PC-3 (cell line): ENCODE measurements at places on chromosomes 7 and 10. TPM values are rescaled to one million over a fixed set of nuclear protein-coding genes. Genes with fewer than 3 reads are reported as not detected.

GRCh38 chr10:78831461-78831860 is 237.3 kb upstream of the ZMIZ1 start:
- no peak for DNase-seq

DNA sequence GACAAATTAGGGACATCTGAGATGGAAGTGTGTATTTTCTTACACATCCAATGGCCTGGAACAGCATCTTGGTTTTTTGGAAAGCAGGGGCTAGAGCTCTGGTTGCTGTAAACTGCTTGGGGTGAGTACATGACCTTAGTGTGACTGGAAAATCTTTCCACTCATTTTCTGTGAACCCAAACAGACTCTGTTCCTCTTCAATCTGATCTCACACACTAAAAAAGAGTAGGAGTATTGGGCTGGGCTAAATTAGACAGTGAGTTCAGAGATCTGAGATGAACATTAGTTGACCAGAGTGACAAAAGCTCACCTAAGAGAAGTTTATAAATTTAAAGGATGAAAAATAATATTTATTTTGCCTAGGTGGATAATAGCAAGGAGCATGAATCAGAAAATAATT is 59.2 kb downstream of the OR13A1 start:
- no peak for DNase-seq

DNA sequence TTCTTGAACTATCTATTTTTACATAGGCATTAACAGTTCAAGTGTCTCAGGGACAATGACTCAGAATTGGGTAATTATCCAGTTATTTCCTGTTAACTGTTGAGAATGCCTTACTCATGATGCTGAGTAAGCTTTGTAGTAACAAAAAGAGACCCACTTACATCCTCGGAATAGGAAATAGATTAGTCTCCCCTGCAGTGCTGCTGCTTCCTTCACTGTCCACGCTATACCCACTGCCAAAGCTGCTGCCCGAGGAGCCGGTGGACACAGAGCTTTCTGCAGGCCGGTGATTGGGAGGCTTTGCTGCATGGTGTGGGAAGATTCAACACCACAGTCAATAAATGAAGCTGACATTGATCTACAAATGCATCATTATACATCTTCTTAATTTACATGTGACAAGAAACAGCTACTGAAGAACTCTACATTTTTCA is 357.1 kb downstream of the PCLO start:
- peak; percentile 89 for DNase-seq

DNA sequence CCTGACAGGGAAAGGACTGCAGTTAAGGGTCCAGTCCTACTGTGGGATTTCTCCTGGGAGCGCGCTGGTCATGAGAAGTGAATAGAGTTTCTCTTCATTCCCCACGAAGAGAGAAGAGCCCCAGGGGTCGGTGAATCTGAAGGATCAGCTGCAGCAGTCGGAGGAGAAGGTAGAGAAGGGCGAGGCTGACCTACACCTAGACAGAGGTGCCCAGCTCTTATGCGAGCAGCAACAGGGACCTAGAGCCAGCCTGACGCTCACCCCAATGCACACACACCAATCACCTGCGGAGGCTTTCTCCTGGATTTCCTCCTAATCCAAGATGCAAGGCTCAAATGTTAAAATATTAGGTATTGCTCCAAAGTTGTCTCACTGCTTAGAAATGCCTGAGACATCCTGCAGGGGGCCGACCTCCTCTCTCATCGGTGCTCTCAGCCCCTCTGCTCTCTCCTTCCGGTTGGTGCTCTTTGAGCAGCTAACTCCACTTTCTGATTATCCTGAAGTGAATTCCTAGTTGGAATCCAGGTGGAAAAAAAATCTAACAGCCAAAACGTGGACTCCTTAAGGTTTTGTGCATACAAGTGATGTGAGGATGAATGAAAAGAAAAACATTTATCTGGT is 176.4 kb downstream of the AHR start:
- peak; percentile 24 for DNase-seq

Gene STAG3
- 0.07 and 1.2 TPM in 2 replicates for total RNA-seq

Gene CRYGN
- total RNA-seq = 0.11 TPM in 1 of 2 replicates, not detected in the other
